ENCODE measurements at places on chromosomes 7 and 10. TPM values are rescaled to one million over a fixed set of nuclear protein-coding genes. Genes with fewer than 3 reads are reported as not detected.

Gene GDF10
- 0.10 TPM for polyA plus RNA-seq

Gene MMRN2
- polyA plus RNA-seq = 0.35 TPM

Gene LHFPL3
- polyA plus RNA-seq = not detected

Gene CAV1
- 547 TPM for polyA plus RNA-seq

Gene RBP4
- polyA plus RNA-seq = 6.0 TPM

Gene SLC18A3
- not detected for polyA plus RNA-seq

Gene UBTD1
- polyA plus RNA-seq = 10.4 TPM

DNA sequence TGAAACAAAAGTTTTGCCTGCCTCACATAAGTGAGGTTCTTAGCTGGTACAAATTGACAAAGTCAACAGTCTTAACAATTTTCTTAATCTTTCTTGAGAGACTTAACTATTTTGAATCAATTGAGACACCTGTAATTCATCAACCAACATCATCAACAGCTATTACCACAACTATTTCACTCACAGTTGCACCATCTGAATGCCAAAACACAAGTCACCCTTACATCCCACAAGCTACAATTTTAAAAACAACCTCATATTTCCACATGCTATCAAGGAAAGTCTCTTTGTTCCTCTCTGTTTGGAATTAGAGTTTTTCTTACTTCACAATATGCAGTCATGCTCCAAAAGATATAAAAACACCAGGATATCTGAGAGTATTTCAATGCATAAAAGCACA lies 4.9 kb downstream of the SMURF1 start:
- DNase-seq = no peak

GRCh38 chr7:137583172-137583571 lies 239.6 kb upstream of the PTN start:
- DNase-seq = no peak

- peak; percentile 35 for DNase-seq
Observed at GRCh38 chr10:62610649-62611229, 193.8 kb upstream of the ADO start.

- no peak for DNase-seq
Observed at GRCh38 chr7:100575206-100575631, 1.5 kb upstream of the SAP25 start.

- no peak for DNase-seq
Observed at GRCh38 chr10:64515970-64516699, 994.9 kb downstream of the REEP3 start.

DNA sequence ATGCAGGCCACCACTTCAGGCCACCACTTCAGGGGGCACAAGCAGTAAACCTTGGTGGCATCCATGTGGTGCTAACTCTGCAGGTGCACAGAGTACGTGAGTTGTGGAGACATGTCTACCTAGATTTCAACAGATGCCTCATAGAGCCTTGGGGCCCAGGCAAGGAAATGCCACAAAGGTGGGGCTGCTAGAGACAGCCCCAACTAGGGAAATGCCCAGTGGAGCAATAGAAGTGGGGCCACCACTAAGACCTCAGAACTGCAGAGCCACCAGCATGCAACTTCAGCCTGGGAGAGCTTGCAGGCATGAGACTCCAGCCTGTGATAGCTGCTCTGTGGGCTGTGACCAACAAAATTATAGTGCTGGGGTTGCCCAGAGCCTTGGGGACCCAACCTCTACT lies 107.6 kb downstream of the DNAJC1 start:
- no peak for DNase-seq

- DNase-seq = no peak
Observed at GRCh38 chr7:43465581-43466554, 117.0 kb upstream of the STK17A start.

DNA sequence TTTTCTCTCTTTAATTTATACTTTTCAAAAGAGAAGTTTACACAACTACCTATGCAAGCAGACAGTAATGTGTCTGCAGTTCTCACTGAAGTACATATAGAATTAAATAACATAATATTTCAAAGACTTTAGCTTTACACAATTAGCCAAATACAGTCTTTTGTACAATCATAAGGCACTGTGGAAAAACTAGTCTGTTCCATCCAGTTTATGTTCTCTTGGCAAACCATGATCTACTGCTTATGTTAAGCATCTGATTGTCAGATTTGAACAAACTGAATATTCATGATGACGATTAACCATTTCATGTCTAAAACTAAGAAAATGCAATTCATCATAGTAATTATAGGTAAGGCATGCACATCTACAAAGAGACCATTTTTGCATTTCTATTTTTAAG lies 842 bp downstream of the SEMA3A start:
- DNase-seq = no peak

DNA sequence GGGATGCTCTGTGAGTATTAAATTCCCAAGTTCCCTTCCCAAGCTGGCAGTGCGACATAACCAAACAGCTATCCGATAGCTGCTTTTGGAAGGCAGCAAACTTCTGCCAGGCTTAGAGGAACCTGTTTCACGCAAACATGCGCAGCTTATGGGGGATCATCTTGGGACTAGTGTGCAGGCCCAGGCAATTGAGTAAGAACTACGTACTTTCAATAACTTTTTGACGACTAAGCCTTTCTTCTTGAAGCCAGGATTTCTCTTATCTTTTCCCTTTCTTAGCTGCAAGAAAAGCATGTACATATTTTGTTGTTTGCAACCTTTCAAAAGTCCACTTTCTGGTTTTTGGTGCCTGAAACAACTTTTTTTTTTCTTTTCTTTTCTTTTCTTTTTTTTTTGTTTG lies 28.7 kb upstream of the SEPHS1 start:
- DNase-seq = no peak

Data from A549 (cell line).